T1000 (cell line): ENCODE measurements at places on chromosomes 2 and 18.

DNA sequence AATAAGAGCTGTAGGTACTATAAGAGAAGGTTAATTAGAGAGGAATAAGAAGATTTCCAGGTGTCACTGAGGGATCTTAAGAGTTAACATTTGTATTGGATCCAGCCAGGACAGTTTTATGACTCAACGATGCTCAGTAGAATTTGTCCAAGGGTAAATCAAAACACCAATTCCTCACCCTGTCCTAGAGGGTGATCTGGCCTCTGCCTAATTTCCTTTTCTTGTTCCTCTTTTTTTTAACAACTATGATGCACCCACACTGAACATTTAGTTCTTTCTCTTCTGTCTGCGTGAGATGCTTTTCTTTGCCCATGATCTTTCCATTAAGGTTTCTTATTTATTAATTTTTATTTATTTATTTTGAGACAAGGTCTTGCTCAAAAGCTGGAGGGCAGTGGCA is 92.0 kb downstream of the PMS1 start:
- DNase-seq: no peak

- no peak for DNase-seq
These were observed 72.0 kb downstream of the DOCK10 start for GRCh38 chr2:224970311-224970710.

GRCh38 chr2:25505622-25506021 is 163.9 kb upstream of the DNMT3A start:
- no peak for DNase-seq

DNA sequence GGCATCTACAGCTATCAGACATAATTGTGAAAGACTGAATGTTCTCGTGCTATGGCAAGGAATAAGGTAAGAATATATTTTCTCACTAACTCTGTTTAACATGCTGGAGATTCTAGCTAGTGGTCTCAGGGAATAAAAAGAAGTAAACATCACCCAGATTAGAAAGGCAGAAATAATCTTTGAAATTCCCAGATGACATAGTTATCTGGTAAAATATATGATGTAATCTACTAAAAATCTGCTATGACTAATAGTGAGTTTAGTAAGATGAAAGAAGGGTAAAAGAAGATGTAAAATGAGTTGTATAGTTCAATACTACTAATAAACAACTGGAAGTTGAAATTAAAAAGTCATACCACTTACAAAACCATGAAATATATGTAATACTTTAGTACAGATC is 134.2 kb downstream of the DSC3 start:
- DNase-seq: no peak

GRCh38 chr2:240466579-240467148 is 31.2 kb downstream of the GPC1 start:
- DNase-seq: no peak

- no peak for DNase-seq
These were observed 4.1 kb downstream of the TCF23 start for GRCh38 chr2:27152796-27153464.

GRCh38 chr18:11581286-11581685 is 28.1 kb upstream of the SLC35G4 start:
- no peak for DNase-seq

- DNase-seq: no peak
These were observed 96.2 kb downstream of the MEIS1 start for GRCh38 chr2:66531155-66531554.

DNA sequence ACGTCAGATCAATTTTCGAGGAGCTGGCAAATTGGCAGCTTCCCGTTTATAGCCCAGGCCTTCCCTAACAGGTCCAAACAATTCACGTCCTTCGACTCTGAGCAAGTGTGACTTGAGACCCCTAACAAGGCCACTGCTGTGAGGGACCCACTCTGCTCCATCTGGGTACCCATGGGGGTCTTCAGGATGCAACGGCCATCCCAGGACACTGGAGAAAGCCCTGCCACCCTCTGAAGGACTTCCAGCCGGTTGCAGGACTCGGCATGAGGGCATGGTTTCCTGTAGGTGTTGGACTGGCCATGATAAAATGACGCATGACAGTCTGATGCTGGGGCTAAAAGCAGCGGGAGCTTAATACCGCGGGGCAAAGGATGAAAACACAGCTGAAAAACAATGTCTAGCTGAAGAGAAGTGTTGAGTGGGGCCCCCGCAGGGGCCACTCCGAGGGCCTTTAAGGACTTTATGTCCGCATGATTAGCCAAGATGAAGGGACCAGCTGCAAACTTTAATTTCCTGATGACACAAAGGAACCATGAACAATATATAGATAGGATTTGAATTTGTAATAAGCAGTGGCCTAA is 113.3 kb upstream of the ZNF521 start:
- DNase-seq: no peak

DNA sequence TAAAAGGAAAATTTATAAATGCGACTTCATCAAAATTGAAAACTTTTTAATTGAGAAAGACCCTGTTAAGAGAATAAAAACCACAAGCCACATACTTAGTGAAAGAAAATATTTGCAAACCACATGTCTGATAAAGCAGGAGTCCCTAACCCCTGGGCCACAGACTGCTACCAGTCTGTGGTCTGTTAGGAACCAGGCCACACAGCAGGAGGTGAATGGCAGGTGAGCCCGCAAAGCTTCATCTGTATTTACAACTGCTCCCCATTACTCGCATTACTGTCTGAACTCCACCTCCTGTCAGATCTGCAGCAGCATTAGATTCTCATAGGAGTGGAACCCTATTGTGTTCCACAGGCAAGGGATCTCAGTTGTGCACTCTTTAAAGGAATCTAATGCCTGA is 95.5 kb upstream of the CRACDL start:
- DNase-seq: no peak

DNA sequence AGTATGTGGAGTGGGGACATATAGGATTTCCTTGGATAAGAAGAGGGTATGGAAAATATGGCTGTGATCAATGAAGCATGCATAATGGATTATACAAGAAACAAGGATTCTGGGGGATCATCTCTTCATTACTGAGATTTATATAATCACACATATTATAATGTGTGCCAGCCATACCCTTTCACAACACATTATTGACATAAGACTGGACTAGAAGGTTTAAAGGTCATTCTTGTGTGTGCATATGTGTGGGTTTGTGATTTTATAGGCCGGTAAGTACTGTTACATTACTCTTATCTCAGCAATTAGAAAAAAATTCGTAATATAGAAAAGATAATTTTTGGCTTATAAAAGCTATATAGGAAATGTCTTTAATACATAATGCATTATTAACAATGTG is 62.2 kb upstream of the DCC start:
- no peak for DNase-seq
